ENCODE measurements at places on chromosomes 6 and 20. TPM values are rescaled to one million over a fixed set of nuclear protein-coding genes. Genes with fewer than 3 reads are reported as not detected.

The CHRNA4 gene
- total RNA-seq = 0.07 TPM

The TNFRSF6B gene
- 3.4 TPM for total RNA-seq

The BTN1A1 gene
- not detected for total RNA-seq

The MUC21 gene
- total RNA-seq = not detected

The WFDC5 gene
- total RNA-seq = not detected

The RAET1E gene
- total RNA-seq = 1.0 TPM

The TMEM170B gene
- total RNA-seq = 4.0 TPM

The SMLR1 gene
- total RNA-seq = not detected

The CYB5R4 gene
- total RNA-seq = 30.5 TPM

The NRN1 gene
- total RNA-seq = 8.7 TPM

The CASS4 gene
- not detected for total RNA-seq

The APOBEC2 gene
- total RNA-seq = not detected

The BPIFB1 gene
- not detected for total RNA-seq

The EDN3 gene
- total RNA-seq = not detected

The ZMYND8 gene
- total RNA-seq = 19.6 TPM

The CST4 gene
- total RNA-seq = not detected

The SRMS gene
- not detected for total RNA-seq

Measured in A172 (cell line).